ENCODE measurements at places on chromosomes 11 and 22. TPM values are rescaled to one million over a fixed set of nuclear protein-coding genes. Genes with fewer than 3 reads are reported as not detected.

The OR8G5 gene
- polyA plus RNA-seq: not detected

The HBB gene
- 541 TPM for polyA plus RNA-seq

The FGF19 gene
- polyA plus RNA-seq: not detected

The APOC3 gene
- not detected for polyA plus RNA-seq

The TRIM6 gene
- 2.4 TPM for polyA plus RNA-seq

The LINC01488 gene
- polyA plus RNA-seq: not detected
